Body of pancreas (tissue), 4 donors: ENCODE measurements at places on chromosomes 2 and 18. TPM values are rescaled to one million over a fixed set of nuclear protein-coding genes. Genes with fewer than 3 reads are reported as not detected.

- no peak for DNase-seq
Measured at GRCh38 chr2:128284037-128284441, 34.6 kb downstream of the HS6ST1 start.

- no peak for DNase-seq
Measured at GRCh38 chr2:151786483-151786882, 41.7 kb downstream of the ARL5A start.

DNA sequence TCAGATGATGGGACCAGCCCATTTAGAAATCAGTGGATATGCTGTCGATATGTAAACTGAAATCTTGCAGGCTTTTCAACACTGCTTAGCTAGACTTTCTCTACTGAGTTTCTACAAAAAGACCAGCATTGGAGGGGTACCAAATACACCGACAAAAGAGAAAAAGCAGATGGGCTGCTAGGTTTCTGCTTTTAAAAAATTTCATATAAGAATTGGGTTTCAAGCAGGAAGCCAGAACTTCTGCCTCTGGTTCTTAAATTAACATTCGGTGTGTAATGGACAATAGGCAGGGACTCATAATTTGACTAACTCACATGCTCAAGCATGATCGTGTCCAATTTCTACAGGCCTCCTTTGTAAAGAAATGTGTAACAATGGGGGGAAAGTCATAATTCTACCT, 3.1 kb downstream of the ARL4C start:
- DNase-seq: no peak

The MEX3C gene
- total RNA-seq: 16.5 TPM

The CBLN2 gene
- total RNA-seq: not detected

The GPAT2 gene
- total RNA-seq: 1.6 TPM

The ITGB6 gene
- 9.9 TPM for total RNA-seq
